ENCODE measurements at places on chromosomes 12 and 14.

DNA sequence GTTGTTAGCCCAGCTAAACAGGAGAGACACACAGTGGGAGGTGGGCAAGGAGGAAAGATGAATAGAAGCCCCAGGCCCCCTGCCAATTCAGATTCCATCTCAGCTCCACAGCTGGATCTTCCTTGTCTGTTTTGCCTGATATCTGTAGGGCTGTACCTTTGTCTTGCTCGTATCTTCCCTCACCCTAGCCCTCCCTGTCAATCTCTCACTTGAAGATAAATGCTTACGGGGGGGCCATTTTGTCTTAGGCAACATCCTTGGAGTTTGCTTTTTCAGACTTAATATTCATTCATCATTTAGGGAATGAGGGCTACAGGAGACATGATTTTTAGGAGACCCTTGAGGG is 2.4 kb downstream of the KIF5A start:
- no peak for DNase-seq

- DNase-seq = no peak
Observed at GRCh38 chr14:51310505-51310944, 70.5 kb downstream of the TMX1 start.

DNA sequence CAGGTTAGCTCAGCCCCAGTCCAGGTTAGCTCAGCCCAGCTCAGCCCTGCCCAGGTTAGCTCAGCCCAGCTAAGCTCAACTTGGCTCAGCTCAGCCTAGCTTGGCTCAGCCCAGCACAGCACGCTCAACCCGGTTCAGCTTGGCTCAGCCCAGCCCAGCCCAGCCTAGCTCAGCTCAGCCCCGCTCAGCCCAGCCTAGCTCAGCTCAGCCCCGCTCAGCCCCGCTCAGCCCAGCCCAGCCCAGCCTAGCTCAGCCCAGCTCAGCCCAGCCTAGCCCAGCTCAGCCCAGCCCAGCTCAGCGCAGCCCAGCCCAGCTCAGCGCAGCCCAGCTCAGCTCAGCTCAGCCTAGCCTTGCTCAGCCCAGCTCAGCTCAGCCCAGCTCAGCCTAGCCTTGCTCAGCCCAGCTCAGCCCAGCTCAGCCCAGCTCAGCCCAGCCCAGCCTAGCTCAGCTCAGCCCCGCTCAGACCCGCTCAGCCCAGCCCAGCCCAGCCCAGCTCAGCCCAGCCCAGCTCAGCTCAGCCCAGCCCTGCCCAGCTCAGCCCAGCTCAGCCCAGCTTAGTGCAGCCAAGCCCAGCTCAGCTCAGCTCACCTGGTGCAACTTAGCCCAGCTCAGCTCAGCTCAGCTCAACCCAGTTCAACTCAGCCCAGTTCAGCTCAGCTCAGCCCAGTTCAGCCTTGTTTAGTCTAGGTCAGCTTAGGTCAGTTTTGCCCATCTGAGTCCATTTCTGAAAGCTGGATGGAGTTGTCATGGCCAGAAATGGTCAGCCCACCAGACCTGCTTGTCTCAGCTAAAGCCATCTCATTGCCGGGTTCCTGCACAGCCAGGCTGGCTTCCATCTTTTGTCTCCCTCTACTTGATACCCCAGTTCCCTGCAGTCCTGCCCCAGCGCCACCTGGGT is 333.6 kb downstream of the TMEM121 start:
- no peak for DNase-seq

DNA sequence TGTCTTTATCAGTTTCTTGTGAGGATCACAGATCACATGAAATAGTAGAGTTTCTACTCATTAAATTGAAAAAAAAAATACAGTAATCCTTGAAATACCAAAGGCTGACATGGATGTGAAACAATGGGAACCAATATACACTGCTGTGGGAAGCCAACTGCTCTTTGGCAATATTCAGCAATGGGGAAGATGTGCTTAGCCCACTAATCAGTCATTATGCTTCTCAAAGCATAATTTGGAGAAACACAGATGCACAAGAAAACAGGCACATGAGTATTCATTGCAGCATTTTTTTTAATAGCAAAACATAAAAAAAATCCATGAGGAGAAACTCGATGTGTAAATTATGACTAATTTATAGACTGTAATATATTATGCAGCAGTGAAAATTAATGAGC is 40.6 kb downstream of the A2M start:
- DNase-seq = no peak

DNA sequence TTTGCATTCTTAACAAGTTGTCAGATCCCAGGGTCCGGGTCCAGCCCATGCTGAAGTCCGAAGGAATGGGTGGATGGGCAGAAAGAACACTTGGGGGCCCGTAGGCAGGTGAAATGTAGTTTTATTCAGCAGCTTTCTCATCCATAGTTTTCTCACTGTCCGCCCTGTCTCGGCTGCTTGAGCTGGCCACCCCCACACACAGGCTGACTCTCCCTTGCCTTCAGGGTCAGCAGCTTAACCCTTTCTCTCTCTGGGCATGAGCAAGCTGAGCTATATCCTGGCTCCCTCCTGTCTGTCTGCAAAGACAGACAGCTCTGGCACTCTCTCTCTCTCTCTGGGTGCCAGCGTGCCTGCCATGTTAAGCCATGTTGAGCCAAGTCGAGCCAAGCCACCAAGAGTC is 163.9 kb downstream of the PTCSC3 start:
- DNase-seq = no peak

DNA sequence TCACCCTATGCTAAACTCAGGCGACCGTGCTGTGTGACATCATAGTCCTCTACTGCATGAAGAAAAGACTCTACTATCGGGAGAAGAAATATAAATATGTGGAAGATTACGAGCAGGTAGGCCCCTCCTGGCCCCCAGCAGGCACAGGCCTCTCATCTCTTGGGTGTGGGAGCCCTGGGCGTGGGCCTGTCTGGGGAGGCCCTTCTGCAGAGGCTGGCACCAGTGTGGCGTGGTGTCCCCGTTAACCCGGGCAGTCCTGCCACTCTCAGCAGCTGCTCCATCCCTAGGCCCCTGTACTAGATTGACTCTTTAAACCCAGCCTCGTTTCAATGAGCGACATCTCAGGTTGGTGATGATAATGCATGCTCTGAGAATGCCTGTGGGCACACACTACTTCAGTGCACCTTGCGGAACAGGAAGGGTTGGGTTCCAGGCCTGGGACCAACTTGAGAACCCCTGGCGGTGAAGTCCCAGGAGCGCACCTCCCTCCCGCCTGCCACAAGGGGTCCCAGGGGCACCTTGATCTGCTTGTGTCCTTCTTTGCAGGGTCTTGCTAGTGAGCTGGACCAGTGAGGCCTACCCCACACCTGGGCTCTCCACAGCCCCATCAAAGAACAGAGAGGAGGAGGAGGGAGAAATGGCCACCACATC is 23.2 kb downstream of the P2RX4 start:
- DNase-seq = no peak

All from thoracic aorta (tissue), 2 donors.